ENCODE measurements at places on chromosomes 3 and 15. TPM values are rescaled to one million over a fixed set of nuclear protein-coding genes. Genes with fewer than 3 reads are reported as not detected.

Gene OR5K2
- not detected for total RNA-seq

Gene DVL3
- 79.0 TPM for total RNA-seq

Gene PIERCE2
- 1.6 TPM for total RNA-seq

Gene ZDHHC23
- 5.5 TPM for total RNA-seq

Gene MEX3B
- 11.2 TPM for total RNA-seq
